PC-9 (cell line): ENCODE measurements at places on chromosomes 2 and 18. TPM values are rescaled to one million over a fixed set of nuclear protein-coding genes. Genes with fewer than 3 reads are reported as not detected.
A peak's percentile ranks its signal among the peaks of the same experiment; 100 is the strongest.

- DNase-seq, result no peak
Measured at GRCh38 chr2:164757934-164758695, 83.5 kb downstream of the COBLL1 start.

The ZSWIM2 gene
- total RNA-seq, result not detected in 2 replicates

The GATA6 gene
- total RNA-seq, result 9.1 and 12.3 TPM in 2 replicates

DNA sequence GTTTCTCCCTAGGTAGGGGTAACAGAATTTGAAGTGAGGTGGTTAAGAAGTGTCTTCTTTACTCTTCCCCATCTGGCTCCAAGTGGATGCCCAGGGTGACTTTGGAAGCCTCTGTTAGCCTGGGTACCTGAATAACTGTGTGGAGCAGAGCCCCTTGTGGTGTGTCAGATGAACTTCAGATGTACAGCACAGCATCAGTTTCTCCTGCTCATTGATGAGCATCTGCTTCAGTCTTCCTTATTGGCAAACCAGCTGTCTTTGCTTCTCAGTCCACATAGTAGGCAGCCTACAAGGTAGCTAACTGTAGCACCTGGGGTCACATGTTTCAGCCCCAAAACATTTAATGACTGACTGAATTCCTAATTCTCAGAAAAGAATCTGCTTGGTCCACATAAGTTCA is 56.2 kb upstream of the ATP8B1 start:
- DNase-seq, result no peak

DNA sequence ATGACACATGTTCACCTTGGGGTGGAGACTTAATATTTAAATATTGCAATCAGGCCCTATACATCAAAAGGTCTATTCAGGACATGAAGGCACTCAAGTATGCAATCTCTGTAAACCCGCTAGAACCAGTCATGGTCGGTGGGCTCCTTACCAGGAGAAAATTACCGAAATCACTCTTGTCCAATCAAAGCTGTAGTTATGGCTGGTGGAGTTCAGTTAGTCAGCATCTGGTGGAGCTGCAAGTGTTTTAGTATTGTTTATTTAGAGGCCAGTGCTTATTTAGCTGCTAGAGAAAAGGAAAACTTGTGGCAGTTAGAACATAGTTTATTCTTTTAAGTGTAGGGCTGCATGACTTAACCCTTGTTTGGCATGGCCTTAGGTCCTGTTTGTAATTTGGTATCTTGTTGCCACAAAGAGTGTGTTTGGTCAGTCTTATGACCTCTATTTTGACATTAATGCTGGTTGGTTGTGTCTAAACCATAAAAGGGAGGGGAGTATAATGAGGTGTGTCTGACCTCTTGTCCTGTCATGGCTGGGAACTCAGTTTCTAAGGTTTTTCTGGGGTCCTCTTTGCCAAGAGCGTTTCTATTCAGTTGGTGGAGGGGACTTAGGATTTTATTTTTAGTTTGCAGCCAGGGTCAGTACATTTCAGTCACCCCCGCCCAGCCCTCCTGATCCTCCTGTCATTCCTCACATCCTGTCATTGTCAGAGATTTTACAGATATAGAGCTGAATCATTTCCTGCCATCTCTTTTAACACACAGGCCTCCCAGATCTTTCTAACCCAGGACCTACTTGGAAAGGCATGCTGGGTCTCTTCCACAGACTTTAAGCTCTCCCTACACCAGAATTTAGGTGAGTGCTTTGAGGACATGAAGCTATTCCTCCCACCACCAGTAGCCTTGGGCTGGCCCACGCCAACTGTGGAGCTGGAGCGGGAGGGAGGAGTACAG is 108.1 kb downstream of the XRCC5 start:
- peak; percentile 61 for DNase-seq
